Astrocyte of the hippocampus (primary cell): ENCODE measurements at places on chromosomes 7 and 10.
A peak's percentile ranks its signal among the peaks of the same experiment; 100 is the strongest.

DNA sequence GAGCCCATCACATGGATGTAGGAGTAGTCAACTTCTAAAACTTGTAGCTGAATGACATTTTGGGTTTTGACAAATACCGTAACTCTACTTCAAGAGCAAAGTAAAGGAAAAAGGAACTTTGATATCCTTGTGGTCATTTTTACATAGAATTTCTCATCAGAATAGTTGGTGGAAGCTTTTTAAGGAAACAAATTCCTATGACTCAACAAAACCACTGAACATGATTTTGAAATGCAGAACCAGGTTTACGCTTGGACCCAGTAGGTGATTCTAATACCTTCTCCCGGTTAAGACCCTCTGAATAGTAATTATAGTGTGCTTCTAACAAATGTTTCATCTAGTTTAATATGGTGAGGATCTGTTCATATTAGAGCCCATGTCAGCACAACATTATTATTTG is 307.8 kb downstream of the GPR37 start:
- DNase-seq: peak; percentile 17

- DNase-seq: peak; percentile 66
Measured at GRCh38 chr7:137681657-137682562, 164.9 kb downstream of the DGKI start.

GRCh38 chr7:120725376-120726039 is 132.4 kb downstream of the TSPAN12 start:
- peak; percentile 42 for DNase-seq

DNA sequence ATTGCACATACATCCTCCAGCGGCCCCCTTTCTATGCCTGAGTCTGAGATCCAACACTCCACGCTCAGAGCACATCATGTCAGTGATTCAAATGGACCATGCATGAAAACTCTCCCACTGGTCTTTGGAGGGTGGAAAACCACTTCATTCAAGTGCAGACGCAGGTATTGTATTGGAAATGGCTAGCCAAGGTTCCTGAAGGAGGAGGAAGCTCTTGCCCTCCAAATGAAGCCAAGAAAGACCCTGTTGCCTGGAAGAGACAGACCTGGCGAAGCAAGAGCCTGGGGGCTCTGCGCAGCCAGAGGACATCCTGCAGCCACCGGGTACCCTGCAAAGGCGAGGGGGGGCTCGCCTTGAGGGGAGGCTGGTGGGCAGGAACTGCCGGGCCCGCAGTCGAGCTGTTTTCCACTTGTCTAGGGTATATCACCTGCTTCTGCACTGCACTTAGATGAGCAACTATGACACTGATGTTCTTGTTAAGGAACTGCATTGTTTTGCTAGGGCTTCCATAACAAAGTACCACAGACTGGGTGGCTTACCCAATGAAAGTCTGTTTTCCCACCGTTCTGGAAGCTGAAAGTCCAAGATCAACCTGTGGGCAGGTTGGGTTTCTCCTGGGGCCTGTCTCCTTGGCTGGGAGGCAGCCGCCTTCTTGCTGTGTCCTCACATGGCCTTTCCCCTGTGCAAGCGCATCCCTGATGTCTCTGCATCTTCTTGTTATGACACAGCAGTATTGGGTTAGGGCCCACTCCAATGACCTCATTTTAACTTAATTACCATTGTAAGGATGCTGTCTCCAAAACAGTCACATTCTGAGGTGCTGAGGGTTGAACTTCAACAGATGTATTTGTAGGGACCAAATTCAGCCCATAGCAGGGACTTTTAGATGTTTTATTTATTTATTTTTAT is 233.4 kb downstream of the ARHGAP12 start:
- DNase-seq: no peak

DNA sequence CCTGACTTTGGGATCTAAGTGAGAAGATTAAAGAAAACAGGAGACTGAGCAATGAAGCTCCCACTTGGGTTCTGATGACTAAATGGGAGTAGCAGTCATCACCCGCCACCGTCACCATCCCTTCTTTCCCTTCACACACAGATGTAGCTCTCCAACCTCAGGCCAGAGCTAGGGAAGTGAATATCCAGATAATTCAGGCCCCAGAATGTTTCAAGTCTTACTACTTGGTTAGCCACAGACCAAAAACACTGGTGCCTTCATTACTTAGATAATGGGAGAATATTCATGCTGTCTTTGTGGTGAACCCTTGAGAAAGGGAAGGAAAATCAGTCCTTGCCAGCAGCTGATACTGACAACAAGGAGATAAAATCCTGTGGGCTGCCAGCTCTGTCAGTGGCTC is 100.7 kb downstream of the OSBPL3 start:
- peak; percentile 41 for DNase-seq

DNA sequence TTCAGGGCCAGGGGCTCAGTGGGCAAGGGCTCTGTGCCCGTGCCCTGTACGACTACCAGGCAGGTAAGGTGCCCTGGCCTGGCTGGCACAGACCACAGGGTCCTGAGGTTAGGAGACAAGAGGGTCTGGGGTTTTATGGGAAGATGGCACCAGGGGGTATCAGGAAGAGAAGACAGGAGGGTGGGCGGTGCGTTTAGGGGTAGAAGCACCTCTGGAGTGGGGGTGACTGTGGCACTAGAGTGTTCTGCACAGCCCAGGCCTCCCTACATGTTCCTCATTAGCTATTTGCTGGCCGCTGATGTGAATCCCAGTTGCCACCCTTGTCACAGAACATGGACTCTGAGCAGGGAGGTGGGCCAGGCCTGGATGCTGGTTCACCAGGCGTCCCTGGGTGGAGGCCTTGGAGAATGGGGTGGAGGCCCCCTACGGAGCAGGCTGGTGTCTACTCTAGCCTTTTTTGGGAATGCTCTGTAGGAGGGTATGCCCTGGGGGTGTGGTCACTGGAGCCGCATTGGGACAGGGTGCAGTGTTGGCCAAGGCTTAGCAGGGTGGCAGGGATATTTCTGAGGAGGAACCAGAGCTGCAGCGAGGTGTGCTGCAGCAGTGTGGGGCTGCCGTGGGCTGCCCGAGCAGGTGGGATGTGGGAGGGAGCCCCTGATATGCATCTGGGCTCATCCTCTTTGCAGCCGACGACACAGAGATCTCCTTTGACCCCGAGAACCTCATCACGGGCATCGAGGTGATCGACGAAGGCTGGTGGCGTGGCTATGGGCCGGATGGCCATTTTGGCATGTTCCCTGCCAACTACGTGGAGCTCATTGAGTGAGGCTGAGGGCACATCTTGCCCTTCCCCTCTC is 5.0 kb downstream of the PGAM2 start:
- no peak for DNase-seq

DNA sequence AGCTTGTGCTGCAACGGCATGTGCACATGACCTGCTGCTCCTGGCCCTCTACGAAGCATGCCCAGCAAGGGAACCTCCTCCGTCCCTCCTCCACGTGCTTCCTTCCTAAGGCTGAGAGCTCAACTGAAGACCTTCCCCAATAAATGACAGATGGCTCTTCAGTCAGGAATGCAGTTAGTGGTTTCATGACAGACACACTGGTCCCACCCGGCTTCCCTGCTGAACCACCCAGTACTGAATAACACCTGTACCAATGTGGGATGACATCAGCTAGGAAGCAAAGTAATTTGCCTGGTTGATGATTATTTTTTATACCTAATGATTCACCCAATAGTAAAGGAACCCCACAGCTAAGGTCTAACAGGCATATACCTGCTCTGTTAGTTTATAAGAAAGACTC is 69.1 kb downstream of the SCRN1 start:
- DNase-seq: no peak

DNA sequence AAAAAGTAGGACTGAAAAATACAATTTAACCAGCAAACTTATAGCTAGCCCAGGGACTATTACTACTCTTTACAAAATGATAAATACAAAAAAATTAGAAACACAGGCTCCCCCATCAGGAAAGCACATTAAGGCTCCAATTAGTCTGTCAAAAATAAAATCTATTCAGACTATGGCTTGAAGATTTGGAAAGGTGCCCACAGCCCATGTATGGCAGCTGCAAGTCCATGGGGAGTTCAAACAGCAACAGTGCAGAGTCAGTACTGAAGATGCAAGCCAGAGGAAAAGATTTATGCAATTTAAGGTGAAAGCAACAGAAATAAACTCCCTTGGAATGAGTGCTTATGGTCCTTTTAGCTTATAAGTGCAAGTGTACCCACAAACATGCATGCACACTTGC is 29.7 kb downstream of the IMMP2L start:
- no peak for DNase-seq

GRCh38 chr7:69363136-69363535 is 235.1 kb upstream of the AUTS2 start:
- DNase-seq: peak; percentile 54

GRCh38 chr10:79106256-79107050 is 37.7 kb downstream of the ZMIZ1 start:
- no peak for DNase-seq

DNA sequence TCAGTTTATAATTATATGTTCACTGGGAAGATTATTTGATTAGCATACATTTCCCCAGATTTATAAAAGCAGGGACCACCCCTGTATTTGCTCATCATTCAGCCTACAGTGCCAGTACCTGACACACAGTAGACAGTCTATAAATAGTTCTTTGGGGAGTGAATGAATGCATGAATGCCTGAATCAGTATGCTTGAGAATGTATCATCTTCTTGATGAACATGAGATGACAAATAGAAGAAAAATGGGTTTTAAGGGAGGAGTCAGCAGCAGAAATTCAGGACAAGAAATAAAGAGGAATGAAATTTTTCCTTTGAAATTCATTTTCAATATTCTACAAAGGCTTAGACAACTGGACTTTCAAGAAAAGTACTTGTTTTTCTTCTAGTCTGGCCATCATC is 295.8 kb upstream of the LRRTM3 start:
- DNase-seq: no peak

DNA sequence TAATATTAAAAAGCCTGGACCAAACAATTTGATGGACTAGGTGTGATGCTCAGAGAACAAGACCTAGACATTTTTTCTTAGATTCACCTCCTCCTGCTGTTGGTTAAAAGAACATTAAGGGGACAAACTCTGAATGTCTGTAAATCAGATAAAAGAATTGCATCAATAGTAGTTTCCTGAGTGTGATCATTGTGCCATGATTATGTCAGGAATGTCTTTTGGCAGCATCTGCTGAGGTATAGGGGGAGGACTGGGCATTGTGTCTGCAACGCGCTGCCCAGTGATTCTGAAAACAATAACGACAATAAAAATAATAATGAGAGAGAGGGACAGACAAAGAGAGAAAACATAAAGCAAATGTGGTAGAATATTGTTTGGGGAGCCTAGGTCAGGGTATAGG is 6.9 kb downstream of the C7orf57 start:
- DNase-seq: peak; percentile 58

DNA sequence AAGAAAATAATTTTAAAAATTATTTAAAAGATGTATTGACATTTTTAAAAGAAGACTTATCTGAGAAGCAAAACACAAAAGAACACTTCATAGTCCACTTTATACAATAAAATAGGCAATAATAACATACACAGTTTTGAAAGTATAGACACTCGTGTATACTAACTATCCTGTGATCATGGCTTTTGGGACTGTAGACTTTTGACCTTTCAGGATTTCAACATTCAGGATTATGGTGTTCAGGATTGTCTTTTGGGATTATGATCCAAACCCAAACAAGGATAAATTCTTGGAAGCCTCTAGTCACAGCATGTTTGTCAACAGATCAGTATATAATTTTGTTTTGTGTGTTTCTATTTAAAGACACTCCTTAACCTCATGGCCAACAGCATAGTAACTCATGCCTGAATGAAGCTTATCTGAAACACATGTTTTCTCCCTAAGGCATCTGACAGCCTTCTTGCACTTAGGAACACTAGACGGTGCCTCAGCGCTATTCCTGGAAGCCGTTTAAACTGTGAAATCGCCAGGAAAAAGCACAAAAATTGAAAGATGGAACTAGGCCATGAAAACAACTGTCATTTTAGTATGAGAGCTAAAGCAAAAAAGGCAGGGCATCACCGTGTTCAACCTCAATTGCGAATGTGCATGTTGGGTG is 29.9 kb downstream of the GSAP start:
- DNase-seq: no peak

DNA sequence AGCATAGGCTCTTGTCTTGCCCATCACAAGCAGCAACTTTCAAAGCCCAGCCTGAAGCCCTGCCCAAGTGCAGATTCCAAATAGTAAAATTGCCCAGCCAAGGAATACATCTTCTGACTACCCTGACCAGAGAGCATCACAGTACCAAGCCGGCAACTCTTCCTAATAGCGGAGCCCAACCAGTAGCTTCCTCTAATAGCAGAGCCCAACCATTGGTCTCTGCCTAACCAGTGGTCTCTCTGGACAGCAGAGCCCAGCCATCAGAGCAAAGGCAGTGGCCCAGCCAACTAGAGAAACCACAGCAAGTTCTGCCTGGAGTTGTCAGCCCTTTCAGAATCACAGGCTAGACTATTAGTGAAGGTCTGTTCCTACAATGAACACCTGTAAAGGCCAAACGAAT is 285.6 kb downstream of the HGF start:
- peak; percentile 89 for DNase-seq

GRCh38 chr7:124276005-124276622 is 243.2 kb upstream of the TMEM229A start:
- DNase-seq: peak; percentile 22

DNA sequence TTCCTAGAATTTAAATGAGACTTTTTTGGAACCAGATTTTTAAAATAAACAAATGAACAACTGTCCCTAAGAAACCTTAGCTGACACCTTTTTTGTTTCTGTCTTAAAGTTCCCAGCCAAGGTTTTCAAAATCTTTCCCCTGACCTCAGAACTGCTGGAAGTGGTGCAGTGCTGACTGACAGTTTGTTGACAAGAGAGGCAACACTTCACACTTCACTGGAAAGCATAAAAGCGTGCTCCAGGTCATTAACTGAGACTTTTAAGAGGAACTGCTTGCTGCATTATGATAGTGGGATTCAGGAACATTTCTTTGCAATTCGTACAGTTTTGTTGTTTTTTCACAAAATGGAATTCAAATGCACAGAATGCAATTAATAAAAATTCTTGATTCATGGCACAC is 36.2 kb downstream of the SYPL1 start:
- peak; percentile 79 for DNase-seq

DNA sequence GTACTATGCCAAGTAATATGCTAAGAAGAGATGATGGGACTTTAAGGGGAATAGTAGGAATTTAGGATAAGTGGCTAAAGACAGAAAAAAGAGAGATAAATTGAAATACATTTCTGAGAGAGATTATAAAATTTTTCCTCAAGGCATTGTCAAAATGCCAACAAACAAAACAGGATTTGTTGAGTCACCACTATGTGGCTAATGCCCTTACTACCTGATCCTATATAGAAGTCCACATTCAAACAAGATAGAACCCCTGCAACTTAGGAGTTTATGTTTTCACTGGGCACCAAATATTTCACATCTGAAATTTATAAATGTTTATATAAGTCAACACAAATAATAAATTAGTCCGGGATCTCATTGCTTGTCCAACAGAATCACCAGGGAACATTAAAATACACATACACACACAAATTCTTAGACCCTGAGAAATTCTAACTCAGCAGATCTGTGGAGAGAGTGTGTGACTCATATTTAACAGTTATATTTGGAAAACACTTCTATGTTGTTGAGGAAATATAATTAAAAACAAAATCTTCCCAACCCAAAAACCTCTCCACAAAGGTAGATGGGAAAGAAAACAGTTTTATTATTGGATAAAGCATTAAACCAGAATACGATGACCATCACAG is 154.3 kb downstream of the PPP1R3A start:
- no peak for DNase-seq

GRCh38 chr7:17878627-17879026 is 61.7 kb downstream of the SNX13 start:
- no peak for DNase-seq
